Ovary (tissue), 10 donors: ENCODE measurements at places on chromosomes 5 and 9.
A peak's percentile ranks its signal among the peaks of the same experiment; 100 is the strongest.

DNA sequence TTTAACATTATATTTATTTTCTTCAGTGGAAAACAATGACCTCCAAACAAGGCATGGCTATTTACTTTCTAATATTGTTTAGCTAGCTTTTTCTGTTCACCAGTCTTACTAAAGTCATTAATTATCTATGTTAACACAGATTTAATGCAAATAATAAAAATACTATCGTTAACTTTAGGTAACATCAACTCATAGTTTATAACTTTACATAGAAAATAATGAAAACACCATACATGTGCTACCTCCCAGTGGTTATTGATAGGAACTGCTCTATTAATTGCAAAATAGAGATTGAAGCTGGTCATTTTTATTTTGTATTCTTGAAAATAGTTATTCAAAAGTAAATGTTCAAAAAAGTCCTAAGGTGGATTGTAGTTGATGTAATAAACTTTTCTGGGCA, 78.3 kb upstream of the HCN1 start:
- DNase-seq: no peak

DNA sequence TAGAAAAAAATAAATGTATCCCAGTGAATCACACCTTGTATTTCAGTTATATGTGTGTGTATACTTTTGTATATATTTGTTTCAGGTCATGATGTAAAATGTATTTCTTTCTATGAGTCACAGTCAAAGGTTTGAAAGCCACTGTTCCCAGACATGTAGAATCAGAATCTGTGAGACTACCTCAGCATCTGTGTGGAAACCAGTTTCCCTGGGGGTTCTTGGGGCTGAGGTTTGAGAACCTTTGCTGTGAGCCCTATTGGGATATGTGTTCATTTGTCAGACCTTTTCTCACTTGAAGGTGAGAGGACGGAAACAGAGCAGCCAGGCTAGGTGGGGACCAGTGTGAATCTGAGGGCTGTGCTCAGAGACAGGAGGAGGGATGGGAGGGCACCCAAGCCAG, 78.7 kb upstream of the SAP30L start:
- DNase-seq: no peak

DNA sequence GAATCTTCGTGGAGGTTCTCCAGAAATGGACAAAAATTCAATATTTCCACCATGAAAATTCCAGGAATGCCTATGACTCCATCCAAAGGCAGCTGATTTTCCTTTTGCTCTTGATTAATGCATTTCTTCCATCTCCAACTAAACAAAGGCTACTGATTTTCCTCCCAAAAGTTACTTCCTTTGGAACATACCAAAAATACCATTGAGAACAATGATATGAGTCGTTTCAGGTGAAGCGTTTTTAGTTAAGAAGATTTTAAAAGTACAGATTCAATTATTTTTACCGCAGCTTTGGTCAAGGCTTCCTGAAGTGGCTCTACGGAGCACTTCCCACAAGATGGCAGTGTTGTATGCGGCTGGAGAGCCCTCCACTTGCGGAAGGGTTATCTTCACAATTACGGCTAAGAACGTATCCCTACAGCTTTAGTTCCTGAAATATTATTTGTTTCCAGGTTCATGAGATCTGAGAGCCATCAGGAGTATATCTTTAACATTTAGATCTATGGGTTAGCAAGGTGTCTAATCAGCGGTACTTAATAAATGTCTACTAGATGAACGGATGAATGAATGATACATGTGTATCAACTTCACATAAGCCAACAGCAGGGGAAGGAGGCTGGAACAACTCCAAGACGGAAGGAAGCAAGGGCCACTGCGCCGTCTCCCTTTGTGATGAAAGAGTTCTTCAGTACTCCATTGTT, 35.9 kb upstream of the ARSB start:
- peak; percentile 43 for DNase-seq

- peak; percentile 70 for DNase-seq
These were observed 32.5 kb downstream of the RXRA start for GRCh38 chr9:134358662-134359319.

DNA sequence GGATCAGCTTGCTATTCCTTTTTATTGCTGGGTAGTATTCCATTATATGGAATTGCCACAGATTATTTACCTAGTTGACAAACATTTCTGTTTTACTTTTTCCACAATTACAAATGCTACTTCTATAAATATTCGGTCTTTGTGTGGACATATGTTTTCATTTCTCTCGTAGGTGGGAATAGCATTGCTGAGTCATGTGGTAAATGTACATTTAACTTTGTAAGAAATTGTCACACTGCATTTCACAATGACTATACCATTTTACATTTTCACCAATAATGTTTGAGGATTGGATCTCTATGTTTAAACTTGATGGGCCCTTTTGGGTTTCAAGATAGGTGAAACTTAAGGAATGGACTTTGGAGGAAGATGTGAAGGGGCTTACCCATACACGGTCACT, 19.7 kb downstream of the RAI14 start:
- DNase-seq: no peak

- DNase-seq: no peak
These were observed 41.2 kb downstream of the ANKH start for GRCh38 chr5:14830210-14831005.

DNA sequence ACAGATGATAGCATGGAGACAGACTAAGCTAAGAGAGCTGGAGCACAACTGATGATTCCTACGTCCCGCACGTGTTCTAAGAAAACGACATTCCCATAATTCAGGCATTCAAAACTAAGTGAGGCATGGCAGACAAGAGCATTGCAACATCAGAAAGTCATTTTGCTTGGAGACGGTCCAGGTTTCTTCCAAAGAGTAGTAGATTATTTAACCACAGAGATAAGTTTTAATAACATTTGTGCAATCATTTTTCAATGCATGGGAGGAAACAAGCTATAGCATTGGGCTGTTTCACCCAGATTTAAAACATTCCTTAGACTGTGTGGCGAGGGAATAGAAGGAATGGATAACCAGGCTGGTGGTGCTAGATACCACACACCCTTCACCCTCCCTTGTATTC, 117.2 kb downstream of the APBA1 start:
- DNase-seq: no peak

GRCh38 chr5:154923441-154924430, 14.3 kb downstream of the GEMIN5 start:
- DNase-seq: no peak

GRCh38 chr5:140043508-140043872, 391 bp upstream of the NRG2 start:
- no peak for DNase-seq

DNA sequence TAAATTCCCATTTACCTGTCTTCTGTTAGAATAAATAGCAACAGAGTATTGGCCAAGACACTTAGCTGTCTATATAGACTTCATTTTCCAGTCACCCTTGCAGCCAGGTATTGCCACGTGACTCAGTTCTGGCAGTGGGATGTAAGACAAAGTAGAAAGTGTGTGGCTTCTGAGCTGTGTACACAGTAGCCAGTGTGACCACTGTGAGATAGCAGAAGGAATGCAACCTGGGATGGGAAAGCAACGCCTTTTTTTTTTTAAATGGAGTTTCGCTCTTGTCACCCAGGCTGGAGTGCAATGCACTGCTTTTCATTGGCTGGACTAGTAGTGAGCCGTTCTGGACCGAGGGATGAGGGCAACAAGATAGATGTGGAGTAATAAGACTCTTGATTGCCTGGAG, 64.5 kb upstream of the UBTD2 start:
- no peak for DNase-seq
